Peyer's patch (tissue), 4 donors: ENCODE measurements at places on chromosomes 16 and 17. TPM values are rescaled to one million over a fixed set of nuclear protein-coding genes. Genes with fewer than 3 reads are reported as not detected.
A peak's percentile ranks its signal among the peaks of the same experiment; 100 is the strongest.

DNA sequence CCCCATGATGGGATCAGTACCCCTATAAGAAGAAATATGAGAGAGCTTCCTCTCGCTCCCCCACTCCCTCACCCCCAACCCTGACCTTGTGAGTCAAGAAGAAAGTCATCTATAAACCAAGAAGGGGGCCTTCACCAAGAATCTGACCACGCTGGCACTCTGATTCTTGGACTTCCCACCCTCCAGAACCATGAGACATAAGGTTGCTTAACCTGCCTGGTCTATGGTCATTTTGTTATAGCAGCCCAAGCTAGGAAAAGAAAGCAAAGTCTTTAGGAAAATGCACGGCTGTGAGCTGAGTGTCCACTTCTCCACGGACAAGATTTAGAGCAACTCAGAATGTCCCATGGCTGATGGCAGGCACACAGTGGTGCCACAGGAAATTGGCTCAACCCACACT is 333.5 kb downstream of the SOX9 start:
- peak; percentile 25 for DNase-seq

DNA sequence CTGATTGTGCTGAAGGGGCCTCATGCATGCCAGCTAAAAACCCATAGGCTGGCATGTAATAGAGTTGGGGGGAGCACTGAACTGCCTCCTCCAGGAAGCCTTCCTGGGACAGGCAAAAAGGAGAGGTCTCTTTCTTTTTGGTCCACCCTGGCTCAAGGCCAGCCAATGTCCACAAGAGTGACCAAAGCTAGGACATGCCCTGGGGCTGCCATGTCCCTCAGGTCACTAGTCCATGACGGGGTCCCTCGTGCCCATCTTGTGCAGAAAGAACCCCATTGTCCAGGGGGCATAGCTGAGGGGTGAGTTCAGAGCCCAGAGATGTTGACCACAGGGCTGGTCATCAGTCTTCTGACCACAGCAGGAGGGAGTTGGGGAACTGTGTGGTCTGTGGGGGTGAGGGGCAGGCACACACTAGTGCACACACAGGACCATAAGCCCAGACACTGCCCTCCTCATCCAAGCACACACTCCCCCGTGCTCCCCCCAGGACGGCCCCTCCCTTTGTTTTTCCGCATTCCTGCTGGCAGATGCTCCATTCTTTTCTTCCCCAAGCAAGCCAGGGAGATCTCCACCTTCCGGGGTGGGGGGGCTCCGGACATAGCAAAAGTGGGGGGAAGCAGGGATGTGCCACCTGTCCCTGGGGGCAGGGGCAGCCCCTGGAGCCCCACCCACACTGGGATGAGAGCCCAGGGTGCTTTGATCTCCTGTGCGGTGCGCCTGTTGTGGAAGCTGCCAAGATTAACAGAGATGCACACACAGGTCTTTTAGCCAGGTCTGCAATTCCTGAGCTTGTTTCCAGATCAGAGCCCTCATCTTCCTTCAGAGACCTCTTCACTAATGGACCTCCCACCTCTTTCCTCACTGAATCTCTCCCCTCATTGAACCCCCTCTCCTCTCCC is 25.2 kb upstream of the PHB1 start:
- no peak for DNase-seq

GRCh38 chr16:81165411-81166097 is 69.4 kb upstream of the GCSH start:
- DNase-seq: no peak

DNA sequence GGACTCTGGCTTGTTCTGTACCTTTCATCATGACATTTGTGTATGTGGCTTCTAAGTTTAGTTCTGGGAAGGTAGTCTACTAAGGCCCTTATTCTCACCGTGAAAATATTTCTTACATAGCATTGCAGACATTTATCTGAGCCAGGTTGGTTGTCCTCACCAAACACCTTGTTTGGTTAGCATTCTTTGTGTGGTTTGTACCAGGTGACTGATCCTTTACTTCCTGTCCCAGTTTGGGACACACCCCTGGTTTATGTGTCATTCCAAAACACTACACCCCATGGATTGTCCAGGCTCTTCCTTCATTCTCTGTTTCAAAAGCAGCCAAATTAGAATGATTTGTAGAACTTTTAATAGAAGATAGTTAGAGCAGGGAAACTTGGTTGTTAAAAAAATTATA is 23.2 kb upstream of the DUSP14 start:
- no peak for DNase-seq

- no peak for DNase-seq
These were observed 12.9 kb downstream of the KRT39 start for GRCh38 chr17:40953881-40954280.

Gene BCO1
- total RNA-seq: 16.0 TPM

Gene CEP112
- total RNA-seq: 0.53 TPM

Gene ENPP7
- total RNA-seq: 17.2 TPM

GRCh38 chr17:27558842-27559505 is 72.0 kb upstream of the LGALS9 start:
- peak; percentile 74 for DNase-seq

- DNase-seq: no peak
These were observed 1.1 kb upstream of the KIFC3 start for GRCh38 chr16:57803134-57803990.

- no peak for DNase-seq
These were observed 139.6 kb downstream of the HS3ST3A1 start for GRCh38 chr17:13462146-13462545.
